HS-27A (cell line): ENCODE measurements at places on chromosomes 6 and 20.

DNA sequence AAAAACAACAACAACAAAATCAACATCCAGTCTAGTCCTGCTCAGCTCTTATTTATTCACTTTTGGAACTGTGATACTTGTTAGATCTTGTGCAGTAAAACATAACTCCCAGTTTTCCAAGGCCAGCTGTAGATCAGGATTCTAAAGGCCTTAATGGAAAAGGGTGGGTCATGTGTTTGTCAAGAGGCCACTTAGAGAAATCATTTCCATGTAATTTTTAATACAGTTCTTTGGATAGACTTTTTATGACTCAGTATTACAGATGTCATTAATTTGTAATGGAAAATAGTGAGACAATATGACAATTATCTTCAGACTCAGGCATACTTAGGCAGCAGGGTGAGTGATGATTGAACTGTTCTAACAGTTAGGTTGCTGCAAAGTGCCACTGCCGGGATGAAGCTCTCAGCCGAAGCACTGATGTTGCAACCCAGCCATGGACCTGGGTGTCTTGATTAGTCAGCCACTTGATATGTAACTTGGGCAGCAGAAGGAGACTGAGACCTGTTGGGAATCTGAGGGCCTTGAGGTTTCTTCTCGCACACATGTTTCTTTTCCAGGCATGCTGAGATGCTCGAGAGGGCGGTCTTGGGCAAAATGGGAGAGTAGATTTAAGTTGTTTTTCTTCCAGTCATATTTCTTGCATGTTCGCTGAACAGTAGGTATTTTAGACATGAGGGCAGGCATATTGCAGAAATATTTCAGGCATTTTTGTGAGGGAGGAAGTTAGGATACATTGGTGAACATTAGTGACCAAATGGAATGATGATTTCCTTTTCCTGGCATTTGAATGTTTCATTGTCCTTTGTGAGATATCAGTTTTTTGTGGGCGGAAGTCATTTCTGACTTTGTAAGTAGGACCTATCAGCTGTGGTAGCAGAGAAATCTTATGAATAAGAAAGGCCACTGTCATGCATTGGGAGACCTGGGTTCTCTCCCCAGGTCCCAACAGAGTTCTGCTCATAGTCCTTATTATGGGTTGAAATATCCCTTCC, 52.3 kb downstream of the SLX4IP start:
- no peak for DNase-seq

DNA sequence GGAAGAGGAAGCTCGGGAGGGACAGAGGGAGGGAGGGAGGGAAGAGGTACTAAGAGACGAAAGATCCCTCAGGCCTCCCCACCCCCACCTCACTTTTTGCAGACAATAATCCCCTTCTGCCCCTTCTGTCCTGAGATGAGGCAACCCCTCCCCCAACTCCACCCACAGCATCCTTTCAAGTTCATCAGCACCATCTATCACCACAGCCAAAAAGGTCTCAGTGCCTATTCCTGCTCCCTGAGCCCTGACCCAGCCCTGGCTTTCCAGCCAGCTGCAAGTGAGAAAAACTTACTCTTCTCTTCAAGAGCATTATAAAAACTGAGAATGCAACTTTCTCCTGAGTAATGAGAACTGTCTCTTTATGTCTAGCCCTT, 133.2 kb upstream of the LRFN2 start:
- no peak for DNase-seq

- DNase-seq = no peak
Measured at GRCh38 chr6:147384737-147385710, 123.5 kb upstream of the SAMD5 start.

DNA sequence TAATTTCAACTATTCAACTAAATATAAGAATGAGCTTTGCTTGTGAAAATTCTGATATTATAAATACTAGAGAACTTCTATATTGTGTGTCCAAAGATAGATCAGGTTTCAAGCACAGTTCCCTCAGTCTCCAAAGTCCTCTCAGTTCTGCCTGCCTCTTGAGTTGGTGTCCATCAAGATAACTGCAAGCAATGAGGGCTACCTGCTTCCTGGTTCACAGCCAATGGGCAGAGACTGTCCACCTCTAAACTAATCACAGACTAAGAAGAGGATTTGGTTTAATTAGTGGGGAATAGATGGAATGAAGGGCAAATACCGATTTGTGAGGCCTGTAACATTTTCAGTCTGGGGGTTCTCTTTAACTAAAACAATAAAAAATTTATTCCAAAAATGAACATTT, 41.3 kb upstream of the LOC128125822 start:
- no peak for DNase-seq

DNA sequence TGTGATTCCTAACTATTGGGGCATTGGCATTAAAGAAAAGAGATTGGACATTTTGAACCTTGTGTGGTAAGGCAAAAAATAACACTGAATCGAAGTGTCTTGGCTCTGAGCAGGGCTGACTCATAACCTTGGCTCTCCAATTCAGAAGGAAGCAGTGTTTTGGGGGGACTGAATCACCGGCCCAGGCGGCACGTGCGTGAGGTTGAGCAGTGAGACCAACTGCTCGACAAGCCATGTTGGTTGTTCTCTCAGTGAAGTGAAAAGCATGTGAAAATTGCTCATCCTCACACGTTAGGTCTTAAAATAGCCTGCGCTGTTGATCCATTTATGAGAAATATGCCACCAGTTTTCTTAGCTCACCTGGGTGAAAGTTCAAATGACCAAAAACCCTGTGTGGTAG, 137.8 kb upstream of the SPACA1 start:
- peak; percentile 72 for DNase-seq

DNA sequence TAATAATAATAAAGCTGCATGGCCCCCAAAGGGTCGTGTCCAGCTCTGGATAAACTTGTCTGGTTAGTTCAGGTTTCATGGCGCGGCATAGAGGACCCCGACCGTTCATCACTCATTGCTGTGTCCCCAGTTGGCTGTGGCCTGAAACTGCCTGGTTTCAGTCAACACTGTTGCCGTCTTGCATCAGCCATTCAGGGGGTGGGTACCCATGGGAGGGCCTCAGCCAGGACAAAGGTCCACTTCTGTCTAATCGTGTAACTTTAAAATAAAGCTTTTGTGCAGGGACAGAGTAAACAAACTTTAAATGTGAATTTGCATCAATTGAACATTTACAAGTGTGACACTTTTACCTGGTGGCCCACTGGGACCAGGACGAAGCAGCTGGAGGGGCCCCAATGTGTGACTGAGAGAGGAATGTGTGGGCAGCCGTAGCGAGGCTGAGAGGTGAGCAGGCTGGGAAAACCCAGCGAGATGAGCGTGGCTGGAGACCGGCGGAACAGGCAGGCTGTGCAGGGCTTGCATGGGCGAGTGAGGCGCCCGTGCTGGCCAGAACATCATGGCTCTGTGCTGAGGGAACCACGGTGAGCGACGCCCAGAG, 22.3 kb upstream of the UNC93A start:
- no peak for DNase-seq

DNA sequence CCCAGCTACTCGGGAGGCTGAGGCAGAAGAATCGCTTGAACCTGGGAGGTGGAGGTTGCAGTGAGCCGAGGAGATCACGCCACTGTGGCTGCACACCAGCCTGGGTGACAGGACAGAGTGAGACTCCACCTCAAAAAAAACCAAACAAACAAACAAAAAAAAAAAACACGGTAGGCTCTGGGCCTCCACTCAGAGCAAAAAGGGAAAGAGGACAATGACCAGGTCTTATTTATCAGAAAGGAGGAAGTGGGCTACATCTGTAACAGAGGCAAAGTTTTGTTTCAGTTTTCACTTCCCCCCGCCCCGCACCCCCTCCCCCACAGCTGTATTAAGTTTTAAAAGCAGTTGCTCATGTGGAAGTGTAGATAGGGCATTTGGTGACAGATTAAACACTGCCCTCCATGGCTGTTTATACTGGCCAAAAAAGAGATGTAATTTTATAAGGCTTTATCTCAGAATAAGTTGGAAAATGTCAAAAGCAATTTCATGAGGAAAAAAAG, 114.6 kb downstream of the RCAN2 start:
- DNase-seq = no peak

GRCh38 chr6:161076181-161076677, 84.7 kb downstream of the MAP3K4 start:
- no peak for DNase-seq

GRCh38 chr6:75333676-75334200, 49.1 kb upstream of the TMEM30A start:
- no peak for DNase-seq

DNA sequence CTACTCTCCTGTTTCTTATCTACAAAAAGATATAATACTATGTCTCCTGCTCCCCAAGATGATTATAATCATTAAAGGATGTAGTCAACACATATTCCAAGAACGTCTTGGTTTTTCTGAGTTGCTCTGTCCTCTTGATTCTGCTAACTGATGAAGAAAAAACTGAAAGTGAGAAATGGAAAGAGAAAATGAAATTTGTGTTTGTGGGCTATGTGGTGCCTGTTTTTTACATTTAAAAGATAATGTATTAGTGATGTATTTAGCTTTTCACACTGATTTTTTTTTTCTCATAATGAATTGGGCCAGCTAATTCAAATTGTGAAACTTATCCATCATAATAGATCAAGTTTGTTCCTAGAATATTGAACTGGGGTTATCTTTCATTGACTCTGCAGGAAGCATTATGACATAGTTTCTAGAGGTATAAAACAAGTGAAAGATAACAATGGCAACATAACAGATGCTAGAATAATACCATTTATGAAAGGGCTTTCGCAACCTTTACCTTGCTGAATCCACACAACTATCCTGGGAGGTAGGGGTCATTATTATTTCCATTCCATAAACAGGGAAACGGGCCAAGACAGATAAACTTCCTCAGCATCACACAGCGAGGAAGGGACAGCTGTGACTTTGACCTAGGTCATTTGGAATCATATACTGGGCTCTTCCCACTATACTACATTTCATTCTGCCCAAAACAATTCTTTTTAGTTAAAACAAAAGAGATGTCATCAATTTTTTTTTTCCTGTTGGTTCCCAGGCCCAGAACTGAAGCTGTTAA, 336.7 kb downstream of the GJA1 start:
- DNase-seq = no peak

- no peak for DNase-seq
Measured at GRCh38 chr6:107716688-107717089, 107.4 kb downstream of the SCML4 start.

GRCh38 chr20:31547720-31548298, 33.6 kb downstream of the HM13 start:
- no peak for DNase-seq

- DNase-seq = no peak
Measured at GRCh38 chr20:48821261-48821920, 6.4 kb downstream of the PREX1 start.

GRCh38 chr6:150702675-150703074, 103.0 kb downstream of the PLEKHG1 start:
- no peak for DNase-seq

DNA sequence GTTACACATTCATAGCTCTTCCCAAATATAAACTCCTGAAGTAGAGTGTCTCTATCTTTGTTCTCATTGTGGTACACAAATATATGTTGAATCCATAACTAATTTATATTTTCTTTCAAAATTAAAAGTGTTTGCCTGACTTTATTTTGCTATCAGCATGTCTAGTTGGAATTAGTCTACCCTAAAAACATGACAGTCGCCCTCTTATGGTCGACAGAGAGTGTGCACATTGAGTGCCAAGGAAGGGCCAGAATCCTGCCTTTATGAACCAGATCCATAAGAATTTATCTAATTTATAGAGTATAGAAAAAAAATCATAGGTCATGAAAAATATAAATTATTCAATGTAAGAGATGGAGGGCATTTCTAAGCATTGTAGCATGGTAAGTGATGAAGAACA, 12.3 kb upstream of the DEFB112 start:
- no peak for DNase-seq

- no peak for DNase-seq
Measured at GRCh38 chr6:144690133-144690532, 405.0 kb downstream of the UTRN start.

- DNase-seq = no peak
Measured at GRCh38 chr6:79544299-79544927, 7.2 kb upstream of the LCA5 start.

DNA sequence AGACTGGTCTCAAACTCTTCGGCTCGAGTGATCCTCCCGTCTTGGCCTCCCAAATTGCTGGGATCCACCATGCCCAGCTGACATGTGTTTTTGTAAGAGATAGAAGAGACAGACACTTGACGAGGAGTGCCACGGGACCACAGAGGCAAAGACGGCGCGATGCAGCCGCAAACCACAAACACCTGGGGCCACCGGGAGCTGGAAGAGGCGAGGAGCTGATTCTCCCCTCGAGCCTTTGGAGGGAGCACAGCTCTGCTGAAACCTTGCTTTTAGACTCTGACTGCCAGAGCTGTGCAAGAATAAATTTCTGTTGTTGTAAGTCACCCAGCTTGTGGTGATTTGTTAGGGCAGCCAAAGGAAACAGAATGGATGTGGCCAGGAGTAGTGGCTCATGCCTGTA, 46.9 kb downstream of the TFAP2C start:
- DNase-seq = no peak

- no peak for DNase-seq
Measured at GRCh38 chr6:15502446-15503345, 160.1 kb downstream of the DTNBP1 start.

- DNase-seq = peak; percentile 91
Measured at GRCh38 chr6:27592481-27593199, 119.7 kb upstream of the ZNF184 start.

DNA sequence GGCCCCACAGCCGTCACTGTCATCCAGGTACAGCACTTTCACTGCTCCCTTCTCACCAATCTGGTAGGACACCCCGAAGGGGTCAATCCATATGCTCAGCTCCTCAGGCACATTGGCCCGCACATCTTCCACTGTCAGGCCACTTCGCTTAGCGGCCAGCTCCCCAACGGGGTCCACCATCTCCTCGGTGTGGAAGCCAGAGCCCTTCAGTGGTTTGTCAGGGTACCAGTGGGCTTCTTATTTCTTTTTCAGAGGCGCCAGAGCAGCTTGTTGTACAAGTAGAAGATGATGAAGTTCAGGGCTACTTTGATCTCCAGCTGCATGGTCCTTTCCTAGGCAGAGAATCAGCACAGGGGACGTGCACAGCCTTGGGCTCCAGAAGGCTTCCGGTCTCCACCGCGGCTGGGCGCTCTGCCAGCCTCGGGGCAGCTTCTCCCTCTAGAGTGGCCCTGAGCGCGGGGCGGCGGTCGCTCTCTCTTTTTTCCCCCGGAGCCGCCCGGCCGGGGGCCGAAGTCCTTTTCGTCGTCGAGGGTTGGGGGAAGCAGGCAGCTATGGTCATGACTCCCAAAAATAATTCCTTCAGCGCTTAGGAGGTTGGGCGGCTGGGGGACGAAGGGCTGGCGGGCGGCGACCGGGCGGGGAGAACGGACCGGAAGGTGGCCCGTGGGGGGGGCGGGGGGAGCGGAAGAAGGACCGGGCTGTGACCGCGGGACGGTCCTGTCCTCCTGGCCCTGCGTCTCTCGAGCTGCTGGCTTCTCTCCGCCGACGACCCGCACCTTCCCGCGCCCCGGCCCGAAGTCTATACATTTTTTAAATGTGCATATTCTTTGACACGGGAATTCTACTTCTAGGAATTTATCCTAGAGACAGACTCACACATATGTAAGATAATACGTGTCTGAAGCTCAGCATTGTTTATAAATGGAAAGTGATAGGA, 6.5 kb upstream of the ZSCAN9 start:
- DNase-seq = no peak

GRCh38 chr6:14524319-14524718, 406.7 kb downstream of the CD83 start:
- DNase-seq = no peak

- DNase-seq = no peak
Measured at GRCh38 chr6:65671922-65672321, 35.1 kb downstream of the EYS start.

- DNase-seq = no peak
Measured at GRCh38 chr6:42841844-42842584, 37.4 kb upstream of the RPL7L1 start.
